ENCODE measurements at places on chromosomes 16 and 17. TPM values are rescaled to one million over a fixed set of nuclear protein-coding genes. Genes with fewer than 3 reads are reported as not detected.
A peak's percentile ranks its signal among the peaks of the same experiment; 100 is the strongest.

The SCNN1B gene
- polyA plus RNA-seq: 0.76 TPM

The ALOX15B gene
- polyA plus RNA-seq: not detected

The G6PC1 gene
- polyA plus RNA-seq: not detected

The SLFN14 gene
- polyA plus RNA-seq: 0.01 TPM

The BEAN1 gene
- polyA plus RNA-seq: not detected

- H3K36me3 ChIP-seq: no peaks in the 10 kb centered on the region
- H3K4me1 ChIP-seq: no peaks in the 10 kb centered on the region
- no peak for DNase-seq
- H3K4me3 ChIP-seq: no peak overlapping the region
- H3K27ac ChIP-seq: no peak overlapping the region
These were observed 23.4 kb upstream of the IL17C start for GRCh38 chr16:88614818-88615580.

DNA sequence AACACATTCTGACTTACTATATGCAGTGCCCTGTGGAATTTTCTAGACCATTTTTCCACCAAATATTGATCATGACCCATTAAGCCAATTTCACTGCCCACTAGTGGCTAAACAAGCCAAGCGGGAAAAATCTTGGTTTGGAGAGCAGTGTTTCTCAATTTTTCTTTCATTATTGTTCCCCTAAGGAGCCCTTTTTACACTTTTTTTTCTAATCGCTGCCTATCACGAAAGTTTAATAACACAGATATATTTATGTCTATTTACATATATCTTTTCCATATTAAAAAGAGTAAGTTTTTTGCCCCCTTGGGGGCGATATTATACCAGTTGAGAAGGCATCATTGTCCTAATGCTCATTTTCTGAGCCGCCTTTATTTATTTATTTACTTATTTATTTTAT lies 10.8 kb upstream of the TLCD3B start:
- no peak for DNase-seq
- no peak overlapping the region for H3K27ac ChIP-seq
- no peaks in the 10 kb centered on the region for H3K27me3 ChIP-seq
- H3K36me3 ChIP-seq: no peaks in the 10 kb centered on the region
- H3K4me3 ChIP-seq: no peak overlapping the region

- H3K4me1 ChIP-seq: peaks cover 15% of the 10 kb centered on the region
- no peaks in the 10 kb centered on the region for H3K27me3 ChIP-seq
- peak; percentile 96 for DNase-seq
- H3K36me3 ChIP-seq: no peaks in the 10 kb centered on the region
These were observed at the start of gene KDM6B for GRCh38 chr17:7833795-7834541. Gene KDM6B, plus strand, starts transcription at chr17:7834217. Its CDS starts 11,338 bp downstream, at chr17:7845555.

GRCh38 chr17:6374761-6375312 lies 60.1 kb downstream of the AIPL1 start:
- H3K27me3 ChIP-seq: peaks cover 28% of the 10 kb centered on the region
- H3K36me3 ChIP-seq: no peaks in the 10 kb centered on the region
- H3K4me1 ChIP-seq: no peaks in the 10 kb centered on the region
- no peak for DNase-seq
- no peak overlapping the region for H3K4me3 ChIP-seq

DNA sequence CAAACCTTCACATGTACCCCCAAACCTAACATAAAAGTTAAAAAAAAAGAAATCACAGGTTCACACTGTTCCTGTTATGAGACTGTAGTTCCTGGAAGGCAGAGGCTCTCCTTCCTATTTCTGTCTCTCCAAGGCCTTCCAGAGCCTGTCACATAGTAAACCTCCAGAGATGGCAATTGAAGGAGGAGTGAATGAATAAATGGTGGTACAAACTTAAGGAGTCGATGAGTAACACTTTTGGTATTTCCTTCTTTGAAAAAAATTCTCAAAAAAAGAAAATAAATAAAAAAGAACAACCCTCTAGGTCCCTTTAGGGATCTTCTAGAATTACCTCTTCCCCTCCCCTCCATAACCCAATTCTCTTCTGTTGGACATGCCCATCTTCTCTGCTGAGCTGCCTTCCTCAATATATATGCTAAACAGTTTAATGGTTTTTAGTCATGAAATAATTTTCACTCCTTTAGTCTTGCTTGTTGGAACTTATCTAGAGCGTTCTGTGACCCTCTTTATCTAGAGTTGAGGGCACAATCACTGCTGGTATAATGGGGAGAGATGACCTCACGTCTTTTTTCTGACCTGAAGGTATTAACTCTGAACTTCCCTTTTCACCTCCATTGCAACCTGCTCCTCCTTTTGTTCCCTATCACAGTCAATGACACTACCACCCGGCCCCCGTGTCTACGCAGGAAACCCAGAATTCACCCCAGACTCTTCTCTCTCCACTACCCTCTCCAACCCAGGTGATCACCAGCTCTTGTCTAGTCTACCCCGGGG lies 1.7 kb upstream of the TAF15 start:
- no peak for DNase-seq
- peaks cover 20% of the 10 kb centered on the region for H3K4me1 ChIP-seq
- no peak overlapping the region for H3K4me3 ChIP-seq
- H3K27ac ChIP-seq: no peak overlapping the region
- H3K27me3 ChIP-seq: no peaks in the 10 kb centered on the region

GRCh38 chr17:51046514-51047384 lies 73.9 kb downstream of the SPAG9 start:
- H3K4me3 ChIP-seq: peak overlapping the region; percentile 5
- H3K27ac ChIP-seq: no peak overlapping the region
- peaks cover 4% of the 10 kb centered on the region for H3K36me3 ChIP-seq
- DNase-seq: peak; percentile 38
- peaks cover 7% of the 10 kb centered on the region for H3K4me1 ChIP-seq

DNA sequence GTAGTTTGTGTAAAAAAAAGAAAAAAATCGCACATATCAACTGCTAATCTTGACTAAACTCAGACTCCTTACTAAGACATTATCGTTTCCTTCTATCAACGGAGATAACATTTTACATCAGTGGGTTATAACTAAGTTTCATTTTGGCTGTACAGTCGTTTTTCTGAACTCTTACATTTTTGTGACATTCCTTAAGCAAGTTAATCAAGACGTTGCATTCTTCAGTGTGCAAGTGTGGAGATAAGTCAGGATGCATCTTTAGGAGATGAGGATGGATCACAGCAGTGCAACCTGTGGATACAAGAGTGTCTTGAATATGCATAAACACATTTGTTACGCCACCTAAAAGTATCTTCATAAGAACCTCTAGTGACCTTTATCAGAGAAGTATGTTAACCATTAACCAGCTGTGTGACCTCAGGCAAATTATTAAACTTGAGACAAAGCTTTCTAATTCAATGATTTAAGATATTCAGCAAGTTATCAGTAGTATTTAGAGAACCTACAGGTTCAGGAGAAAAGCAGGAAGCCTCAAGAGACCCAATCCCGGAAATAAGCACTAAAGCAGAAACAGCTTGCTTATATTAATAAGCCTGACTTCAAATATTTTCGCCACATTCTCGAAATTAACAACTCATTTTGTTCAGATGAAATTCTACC lies 9.4 kb downstream of the CMC2 start:
- no peak overlapping the region for H3K27ac ChIP-seq
- no peaks in the 10 kb centered on the region for H3K36me3 ChIP-seq
- H3K4me3 ChIP-seq: peak overlapping the region; percentile 25
- H3K4me1 ChIP-seq: no peaks in the 10 kb centered on the region
- DNase-seq: no peak

DNA sequence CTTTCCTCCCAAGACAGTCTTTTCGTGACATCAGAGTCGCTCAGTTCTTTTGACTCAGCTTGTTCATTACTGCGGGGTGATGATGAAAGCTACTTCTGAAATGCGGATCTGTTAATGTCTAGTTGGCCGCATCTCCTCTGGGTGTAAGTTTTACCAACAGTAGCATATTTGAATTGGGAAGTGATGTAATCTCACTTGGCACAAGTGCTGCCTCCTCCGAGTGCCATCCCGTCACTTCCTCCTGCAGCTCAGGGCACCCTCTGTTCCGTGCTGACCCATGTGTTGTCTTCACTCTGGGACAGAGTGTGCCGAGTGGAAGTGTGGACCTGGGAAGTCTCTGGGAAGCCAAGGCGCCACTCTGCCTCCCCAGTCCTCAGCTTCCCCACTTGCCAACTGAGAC lies 8.9 kb downstream of the ADAD2 start:
- H3K4me1 ChIP-seq: no peaks in the 10 kb centered on the region
- H3K36me3 ChIP-seq: no peaks in the 10 kb centered on the region
- H3K27me3 ChIP-seq: no peaks in the 10 kb centered on the region
- DNase-seq: peak; percentile 70

DNA sequence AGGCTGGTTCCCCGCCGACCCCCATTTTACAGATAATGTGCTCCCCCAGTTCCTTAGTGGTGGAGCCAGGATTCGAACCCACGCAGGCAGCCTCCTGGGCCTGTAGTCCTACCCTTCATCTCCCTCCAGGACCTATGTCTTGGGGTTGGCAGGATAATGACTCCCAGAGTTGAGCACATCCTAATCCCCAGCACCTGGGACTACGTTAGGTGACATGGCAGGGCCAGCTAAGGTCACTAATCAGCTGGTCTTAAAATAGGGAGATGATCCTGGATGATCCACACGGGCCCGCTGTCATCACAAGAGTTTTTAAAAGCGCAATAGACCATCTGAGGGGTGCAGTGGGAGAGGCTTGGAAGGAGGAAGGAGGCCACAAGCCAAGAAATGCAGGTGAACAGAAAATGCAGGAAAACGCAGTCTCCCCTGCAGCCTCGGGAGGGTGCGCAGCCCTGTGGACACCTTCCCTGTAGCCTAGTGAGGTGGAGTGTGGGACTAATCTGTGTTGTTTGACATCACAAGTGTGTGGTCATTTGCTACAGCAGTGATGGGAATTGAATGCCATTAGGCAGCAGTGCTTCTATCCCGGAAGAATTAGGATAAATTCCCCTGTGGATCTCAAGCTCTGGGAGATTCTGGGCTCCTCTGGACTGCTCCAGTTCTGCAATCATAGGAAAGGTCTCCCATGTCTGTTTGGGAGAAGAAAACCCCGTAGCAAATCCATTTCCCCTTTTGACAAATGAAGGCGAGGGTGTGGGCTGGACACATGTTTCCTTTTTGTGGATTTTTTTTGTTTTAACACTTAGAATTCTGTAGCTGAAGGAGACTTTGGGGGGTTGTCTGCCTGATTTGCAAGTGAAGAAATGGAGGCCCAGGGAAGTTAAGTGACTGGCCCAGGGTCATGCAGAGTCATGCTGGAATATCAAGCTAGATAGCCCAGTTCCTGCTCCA lies 297.7 kb downstream of the SEC14L1 start:
- peak overlapping the region; percentile 16 for H3K27ac ChIP-seq
- H3K4me1 ChIP-seq: peaks cover 65% of the 10 kb centered on the region
- DNase-seq: no peak
- H3K4me3 ChIP-seq: no peak overlapping the region

DNA sequence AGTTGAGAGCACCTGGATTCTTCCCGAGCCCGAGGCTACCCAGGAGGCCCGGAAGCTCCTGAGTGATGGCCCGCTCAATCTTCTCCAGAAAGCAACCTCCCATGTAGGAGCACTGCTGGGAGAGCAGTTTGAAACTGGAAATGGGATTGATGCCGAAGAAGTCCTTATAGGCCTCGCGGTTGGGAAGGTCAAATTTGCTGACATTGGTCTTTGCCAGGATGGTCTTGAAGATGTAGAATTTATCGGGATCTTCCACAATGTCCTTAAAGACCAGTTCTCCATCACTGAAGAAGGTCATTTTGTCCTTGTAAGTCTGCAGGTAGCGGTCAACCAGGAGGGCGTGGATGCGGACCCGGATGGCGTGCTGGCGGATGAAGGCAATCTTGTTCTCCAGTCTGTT lies 49.7 kb downstream of the SRL start:
- H3K4me1 ChIP-seq: peaks cover 10% of the 10 kb centered on the region
- no peaks in the 10 kb centered on the region for H3K27me3 ChIP-seq
- DNase-seq: no peak
- peaks cover 3% of the 10 kb centered on the region for H3K36me3 ChIP-seq
- H3K4me3 ChIP-seq: no peak overlapping the region

DNA sequence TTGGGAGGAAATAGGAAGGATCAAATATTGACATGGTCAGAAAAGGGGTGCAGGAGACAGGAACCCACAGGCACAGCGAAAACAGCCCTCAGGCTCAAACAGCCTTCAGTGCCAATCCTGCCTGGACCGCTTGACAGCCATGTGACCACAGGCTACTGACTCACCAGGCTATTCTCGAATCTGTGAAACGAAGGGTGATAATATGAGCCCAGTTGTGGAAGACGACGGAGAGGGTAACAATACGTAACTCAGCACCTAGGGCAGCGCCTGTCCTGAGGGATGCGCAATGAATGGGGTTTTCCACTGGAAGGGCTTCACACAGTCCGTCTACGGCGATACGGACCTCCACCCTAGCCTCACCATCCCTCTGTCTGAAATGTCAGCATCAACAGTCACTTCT lies 117.3 kb upstream of the RCVRN start:
- H3K36me3 ChIP-seq: no peaks in the 10 kb centered on the region

GRCh38 chr16:29662729-29663015 lies 375 bp upstream of the SPN start:
- no peaks in the 10 kb centered on the region for H3K4me1 ChIP-seq
- no peak overlapping the region for H3K4me3 ChIP-seq
- no peak overlapping the region for H3K27ac ChIP-seq

DNA sequence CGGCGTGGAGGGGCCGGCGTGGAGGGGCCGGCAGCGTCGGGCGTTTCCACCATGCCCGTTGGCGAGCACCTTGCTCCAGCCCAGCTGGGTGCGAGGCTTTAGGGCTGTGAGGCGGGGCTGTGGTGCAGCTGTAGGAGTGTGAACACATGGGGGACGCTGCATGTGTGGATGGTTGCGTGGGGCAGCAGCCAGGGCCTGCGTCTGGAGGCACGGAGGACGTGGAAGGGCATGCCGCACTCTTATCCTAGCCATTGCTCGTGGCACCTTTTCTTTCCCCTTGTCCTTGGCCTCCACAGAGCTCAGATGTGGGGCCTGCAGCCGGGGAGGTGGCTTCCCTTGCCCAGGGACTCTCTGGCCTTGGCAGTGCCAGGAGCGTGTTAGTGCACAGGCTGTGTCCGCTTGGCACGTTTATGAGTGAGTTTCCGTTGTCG lies 47.8 kb downstream of the PDPK1 start:
- H3K27ac ChIP-seq: peak overlapping the region; percentile 62
- no peaks in the 10 kb centered on the region for H3K27me3 ChIP-seq
- peaks cover 17% of the 10 kb centered on the region for H3K4me1 ChIP-seq
- DNase-seq: no peak
- H3K36me3 ChIP-seq: peaks cover 6% of the 10 kb centered on the region

DNA sequence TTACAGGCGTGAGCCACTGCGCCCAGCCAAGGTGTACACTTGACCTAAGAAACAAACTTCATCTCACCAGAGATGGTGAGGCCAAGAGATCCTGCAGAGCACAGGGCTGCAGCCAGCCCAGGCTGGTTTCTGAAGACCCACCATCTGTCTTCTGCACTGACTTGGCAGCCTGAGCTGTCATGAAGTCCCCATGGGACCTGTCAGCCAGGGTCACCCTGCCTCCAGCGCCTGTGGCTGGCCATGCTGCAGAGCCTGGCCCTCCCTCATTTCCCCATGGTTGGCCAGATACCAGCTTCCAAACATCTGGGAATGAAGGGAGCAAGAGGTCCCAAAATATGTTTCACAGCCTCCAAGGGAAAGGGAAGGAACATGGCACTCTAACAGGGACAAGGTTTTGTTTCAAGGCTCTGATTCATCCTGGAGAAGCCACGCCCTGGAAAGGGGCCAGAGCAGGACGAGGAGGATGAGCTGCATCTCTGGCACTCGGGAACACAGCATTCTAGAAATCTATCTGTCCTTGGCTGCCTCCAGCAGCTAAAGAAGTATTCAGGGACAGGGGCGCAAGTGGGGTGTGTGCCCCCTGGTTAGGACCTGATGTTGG lies 45.3 kb downstream of the DDX19A start:
- peak; percentile 94 for DNase-seq
- no peaks in the 10 kb centered on the region for H3K36me3 ChIP-seq
- H3K4me1 ChIP-seq: peaks cover 20% of the 10 kb centered on the region
- no peaks in the 10 kb centered on the region for H3K27me3 ChIP-seq
- peak overlapping the region; percentile 80 for H3K27ac ChIP-seq
- H3K4me3 ChIP-seq: no peak overlapping the region

Measured in psoas muscle (tissue), 8 donors.